ENCODE measurements at places on chromosomes 3 and 15.

DNA sequence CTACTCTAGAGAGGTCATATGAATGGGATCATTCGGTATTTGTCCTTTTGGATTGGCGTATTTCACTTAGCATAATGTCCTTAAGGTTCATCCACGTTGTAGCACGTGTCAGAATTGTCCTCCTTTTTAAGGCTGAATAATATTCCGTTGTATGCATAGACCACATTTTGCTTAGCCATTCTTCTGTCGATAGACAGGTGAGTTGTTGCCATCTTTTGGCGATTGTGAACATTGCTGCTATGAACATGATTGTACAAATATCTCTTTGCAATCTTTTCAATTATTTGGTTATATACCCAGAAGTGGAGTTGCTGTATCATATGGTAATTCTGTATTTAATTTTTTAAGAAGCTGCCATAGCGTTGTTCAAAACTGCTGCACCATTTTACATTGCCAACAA, 52.4 kb upstream of the GOLGA8J start:
- no peak for DNase-seq

DNA sequence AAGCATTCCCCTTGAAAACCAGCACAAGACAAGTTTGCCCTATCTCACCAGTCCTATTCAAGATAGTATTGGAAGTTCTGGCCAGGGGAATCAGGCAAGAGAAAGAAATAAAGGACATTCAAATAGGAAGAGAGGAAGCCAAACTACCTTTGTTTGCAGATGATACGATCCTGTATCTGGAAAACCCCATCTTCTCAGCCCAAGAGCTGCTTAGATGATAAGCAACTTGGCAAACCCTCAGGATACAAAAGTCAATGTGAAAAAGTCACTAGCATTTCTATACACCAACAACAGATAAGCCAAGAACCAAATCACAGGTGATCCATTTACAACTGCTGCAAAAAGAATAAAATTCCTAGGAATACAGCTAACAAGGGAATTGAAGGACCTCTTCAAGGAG, 403.7 kb upstream of the AZI2 start:
- no peak for DNase-seq

DNA sequence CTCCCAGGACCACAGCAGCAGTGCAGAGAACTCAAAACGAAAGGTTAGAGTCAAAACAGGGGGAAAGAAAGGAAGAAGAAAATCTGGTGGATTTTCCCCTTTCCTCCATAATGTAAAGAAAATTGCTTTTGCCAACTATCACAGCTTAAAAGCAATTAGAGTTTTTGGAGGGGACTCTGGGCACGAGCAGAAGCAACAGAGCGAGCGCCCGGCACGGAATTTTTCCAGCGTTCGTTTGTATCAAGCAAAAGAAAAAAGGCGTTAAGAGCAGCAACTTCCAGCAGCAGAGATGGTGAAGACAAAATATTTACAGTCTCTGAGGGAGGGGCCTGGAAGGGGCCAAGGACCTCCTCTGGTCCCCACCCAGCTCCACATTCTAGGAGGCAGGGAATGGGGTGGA, 174.9 kb upstream of the LINGO1 start:
- no peak for DNase-seq

DNA sequence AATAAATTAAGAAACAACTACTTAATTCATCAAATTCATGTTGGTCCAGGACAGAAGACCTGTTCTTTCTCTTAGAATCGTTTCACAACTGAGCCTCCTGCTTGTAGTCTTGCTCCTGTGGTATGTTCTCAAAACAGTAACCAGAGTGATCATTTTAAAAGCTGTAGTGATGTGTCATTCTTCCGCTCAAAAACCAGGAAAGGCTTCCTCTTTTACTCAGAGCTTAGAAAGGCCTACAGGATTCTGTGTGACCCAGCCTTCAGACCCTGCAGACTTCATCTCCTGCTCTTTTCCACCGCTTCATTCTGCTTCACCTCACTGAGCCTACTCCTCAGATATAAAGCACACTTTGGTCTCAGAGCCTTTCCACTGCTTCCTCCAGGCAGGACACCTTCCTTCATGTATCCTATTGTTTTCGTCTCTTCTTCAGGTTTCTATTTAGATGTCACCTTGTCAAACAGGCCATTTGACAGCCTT, 22.7 kb downstream of the ST6GAL1 start:
- DNase-seq, result no peak

DNA sequence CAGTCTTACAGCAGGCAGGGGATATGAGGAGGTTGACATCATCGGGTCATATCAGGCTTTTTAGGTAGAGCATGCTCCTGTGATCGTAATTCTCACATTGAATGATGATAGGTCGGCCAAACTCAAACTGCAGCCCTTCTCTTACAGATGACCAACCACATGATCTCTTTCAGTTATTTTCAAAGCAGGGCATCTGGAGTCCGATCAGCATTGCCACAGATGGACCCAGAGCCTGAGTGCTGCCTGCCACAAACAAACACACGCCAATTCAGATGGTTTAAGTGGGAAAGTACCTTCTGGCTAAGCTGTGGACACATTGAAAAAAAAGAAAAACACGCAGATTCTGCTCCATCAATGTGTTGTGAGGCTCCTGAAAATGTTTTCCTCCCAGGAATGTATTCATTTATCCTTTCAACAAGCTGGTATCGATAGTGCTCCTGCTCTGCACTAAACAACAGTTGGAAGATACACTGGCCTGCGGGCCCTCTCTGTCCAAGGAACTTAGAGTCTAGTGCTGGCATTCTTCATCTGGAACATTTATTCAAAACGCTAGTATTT, 31.2 kb downstream of the ARPP21 start:
- no peak for DNase-seq

GRCh38 chr3:56787258-56787775, 14.4 kb downstream of the ARHGEF3 start:
- no peak for DNase-seq

GRCh38 chr3:49805897-49806701, 3.0 kb downstream of the INKA1 start:
- DNase-seq, result no peak
